Iris pigment epithelial cell (primary cell): ENCODE measurements at places on chromosomes 3 and 15.

GRCh38 chr15:69820819-69821218 is 276.9 kb downstream of the TLE3 start:
- DNase-seq: peak; percentile 55

DNA sequence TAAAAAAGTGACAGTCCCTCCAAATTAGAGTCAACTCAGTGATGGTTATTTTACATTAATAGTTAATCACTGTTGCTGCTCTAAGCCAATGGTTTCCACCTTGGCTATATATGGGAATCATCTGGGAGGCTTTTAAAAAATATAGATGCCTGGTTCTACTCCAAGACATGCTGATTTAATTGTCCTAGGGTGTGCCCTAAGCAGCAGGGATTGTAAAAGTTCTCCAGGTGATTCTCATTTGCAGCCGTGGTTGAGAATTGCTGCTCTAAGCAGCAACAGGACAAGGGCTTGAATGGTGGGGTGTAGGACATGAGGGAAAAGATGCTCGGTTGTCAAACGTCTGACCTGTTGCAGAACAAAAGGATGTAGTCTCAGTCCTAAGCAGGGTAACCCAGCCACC is 405.1 kb upstream of the MCTP2 start:
- DNase-seq: no peak

- DNase-seq: peak; percentile 17
Measured at GRCh38 chr3:59866076-59866475, 816.3 kb upstream of the CFAP20DC start.

DNA sequence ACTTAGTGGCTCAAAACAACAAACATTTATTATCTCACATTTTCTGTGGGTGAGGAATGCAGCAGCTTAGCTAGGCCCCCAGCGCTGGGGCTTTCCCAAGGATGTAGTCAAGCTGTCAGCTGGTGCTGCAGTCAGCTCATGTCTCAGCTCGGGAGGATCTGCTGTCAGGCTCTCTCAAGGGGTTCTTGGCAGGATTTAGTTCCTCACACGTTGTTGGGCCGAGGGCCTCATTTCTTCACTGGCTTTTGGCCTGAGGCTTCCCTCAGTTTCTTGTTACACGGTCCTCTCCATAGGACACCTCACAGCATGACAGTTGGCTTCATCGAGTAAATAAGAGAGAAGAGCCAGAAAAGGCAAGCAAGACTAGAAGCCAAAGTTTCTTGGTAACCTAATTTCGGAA is 13.7 kb upstream of the U2SURP start:
- peak; percentile 91 for DNase-seq

GRCh38 chr3:173938159-173938558 is 540.6 kb downstream of the NLGN1 start:
- DNase-seq: peak; percentile 41

DNA sequence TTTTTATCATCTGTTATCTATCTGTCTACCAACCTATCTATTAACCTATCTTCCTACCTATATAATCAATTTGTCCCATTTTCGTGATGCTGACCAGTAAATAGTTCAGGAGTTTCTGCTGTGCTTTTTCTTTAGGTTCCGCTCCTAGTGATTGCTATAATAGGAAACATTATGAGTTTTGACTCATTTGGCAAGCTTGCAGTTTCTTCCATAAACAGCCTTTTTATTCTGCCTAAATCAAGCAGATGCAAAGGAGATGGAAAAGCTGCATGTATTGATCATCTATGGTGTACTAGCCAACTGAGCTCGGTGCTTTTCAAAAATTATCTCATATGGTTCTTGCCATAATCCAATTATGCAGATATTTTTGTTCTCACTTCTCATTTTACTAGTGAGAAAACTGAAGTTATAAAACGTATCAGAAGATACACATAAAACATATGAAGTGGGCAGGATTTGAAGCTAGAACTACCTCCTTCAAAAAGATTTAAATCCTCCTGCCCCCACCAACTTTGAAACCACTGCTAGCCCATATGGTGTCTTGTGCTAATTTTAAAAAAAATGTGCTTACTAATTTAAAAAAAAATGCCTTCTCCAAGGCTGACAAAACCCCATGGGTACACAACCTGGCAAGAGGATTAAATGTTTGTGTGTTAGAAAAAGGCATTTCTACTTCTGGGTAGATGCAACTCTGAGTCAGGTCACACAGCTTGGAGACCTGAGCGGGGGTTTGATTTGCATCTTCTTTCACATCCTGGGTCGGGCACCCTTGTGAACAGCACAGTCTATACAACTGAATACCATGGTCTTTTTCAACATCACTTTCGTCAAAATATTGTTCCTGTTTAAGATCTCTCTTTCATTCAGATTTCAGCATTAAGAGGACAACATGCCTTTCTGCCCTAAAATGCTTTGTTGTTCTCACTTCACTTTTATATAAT is 267.0 kb downstream of the CHL1 start:
- DNase-seq: no peak

DNA sequence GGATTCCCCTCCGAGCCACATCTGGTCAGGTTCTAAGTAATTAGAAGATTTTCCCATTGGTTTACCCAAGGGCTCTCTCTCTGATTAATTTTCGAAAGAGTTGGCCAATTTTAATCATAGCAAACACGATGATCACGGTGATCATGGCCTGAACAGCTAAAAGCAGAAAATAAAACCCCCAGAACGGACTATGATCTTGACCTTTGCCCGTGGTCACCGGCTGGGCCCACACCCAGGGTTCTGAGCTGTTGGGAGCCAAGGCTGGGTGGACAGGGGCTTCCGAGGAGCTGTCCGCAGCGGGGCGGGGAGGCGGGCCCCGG is 2.6 kb downstream of the GP5 start:
- no peak for DNase-seq

DNA sequence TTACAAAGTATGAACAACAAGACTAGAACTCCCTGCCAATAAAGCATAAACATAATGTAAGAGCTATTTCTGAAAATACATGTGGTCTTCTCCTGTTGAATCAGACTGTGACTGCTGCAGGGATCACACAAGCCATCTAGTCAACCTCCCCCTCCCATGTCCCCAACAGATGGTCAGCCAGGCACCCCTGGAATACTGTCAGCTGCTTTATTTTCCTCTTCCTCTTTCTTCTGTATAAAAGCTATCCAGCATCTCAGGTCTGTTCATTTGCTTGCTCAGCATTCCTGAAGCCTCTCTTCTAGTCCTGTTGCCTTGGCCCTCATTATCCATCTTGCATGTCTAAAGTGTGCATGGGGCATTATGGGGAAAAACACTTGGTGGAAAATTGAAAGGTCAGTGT is 6.5 kb upstream of the MINDY4B start:
- DNase-seq: no peak

GRCh38 chr3:172461530-172462138 is 13.4 kb upstream of the GHSR start:
- peak; percentile 22 for DNase-seq

DNA sequence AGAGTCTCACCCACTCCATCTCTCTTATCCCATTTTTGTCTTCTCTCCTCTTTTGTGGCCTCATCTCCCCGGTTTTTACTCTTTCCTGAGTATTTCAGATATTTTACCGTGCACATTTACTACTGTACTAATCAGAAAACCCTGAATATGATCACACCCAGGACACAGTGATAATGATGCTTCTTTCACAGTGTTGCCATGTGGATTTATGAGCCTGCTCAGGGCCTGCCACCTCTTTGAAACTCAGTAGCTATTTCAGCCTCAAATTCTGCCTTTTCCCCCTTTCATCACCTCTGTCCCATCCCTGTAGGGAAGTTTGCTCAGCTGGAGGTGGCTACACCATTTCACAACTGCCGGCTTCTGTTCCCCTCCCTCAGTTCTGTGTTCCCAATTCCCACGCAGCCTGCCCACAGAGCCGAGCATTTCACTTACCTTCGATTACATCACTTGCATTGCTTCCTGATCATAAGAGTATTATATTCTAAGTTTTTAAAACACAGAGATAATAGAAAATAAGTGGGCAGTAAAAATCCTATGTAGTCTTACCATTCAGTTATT is 33.2 kb downstream of the ARNT2 start:
- DNase-seq: no peak
